AG04450 (cell line): ENCODE measurements at places on chromosomes 3 and 15.

DNA sequence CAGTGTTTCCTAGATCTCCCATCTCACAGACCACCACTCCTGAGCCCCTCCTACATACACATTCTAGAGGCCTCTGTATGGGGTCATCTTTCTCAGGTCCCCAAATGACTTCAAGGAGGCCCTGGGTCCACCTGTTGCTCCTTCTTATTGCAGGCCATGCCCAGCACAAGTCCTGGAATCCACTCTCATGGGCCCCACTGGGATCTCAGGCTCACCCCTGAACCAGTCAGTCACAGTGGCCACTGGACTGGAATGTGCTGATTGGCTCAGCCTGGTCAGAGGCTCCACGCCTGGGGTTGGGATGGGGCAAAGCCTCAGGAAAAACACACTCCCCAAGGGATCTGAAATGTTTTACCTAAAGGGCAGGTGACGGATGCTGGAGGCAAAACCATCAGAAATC, 55.7 kb downstream of the SPSB4 start:
- no peak for DNase-seq

DNA sequence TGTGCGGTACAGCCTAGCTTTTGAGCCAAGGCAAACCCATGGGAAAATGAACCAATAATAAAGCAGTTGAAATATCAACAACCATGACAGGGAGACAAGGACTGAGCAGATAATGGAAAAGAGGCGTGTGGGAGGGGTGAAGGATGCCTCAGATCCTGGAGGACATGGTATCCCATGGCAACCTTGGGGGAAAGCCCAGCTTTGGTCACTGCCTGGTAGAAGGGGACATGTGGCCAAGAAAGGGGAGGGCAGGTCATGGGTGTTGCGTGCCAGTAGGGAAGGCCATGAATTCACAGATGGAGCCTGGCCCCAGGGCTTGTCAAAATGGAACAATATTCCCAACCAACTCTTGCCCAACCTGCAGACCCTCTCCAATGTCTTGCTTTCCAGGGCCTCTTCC, 140.5 kb upstream of the SMAD3 start:
- no peak for DNase-seq

- DNase-seq, result no peak
Observed at GRCh38 chr3:125406070-125406469, 30.9 kb upstream of the ZNF148 start.

GRCh38 chr3:98985431-98985830, 83.9 kb upstream of the DCBLD2 start:
- no peak for DNase-seq

DNA sequence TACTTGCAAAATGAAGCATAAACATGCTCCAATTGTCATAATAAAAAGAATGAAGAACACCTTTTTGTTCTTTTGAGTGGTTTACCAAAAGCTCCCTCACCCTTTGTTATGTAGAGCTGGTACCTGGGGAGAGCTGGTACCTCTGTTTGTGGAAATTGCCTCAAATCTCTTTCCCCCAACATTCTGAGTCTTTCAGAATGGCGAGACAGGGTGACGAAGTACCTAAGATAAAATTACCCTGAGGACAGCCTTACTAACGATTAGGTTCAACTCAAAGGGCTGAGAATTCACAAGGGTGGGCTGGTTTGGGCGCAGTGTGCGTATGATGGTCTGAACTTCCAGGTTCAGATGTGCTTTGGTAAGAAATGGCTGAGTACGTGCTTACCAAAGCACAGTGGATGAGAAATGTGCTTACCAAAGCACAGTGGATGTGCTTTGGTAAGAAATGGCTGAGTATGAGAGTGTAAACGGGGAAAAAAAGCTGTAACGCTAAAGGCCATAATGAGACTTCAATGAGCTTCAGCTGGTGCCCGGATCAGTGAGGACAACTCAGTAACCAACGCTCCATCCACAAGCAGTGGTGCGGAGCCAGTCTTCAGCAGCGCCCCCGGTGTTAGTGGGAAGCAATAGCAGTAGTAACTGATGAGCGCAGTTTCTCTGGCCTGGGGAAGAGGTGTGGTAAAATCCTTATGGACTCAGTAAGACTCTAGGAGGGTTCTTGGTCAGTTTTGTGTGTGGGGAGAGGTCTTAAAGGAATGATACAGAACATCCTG, 72.3 kb upstream of the LRIG1 start:
- DNase-seq, result no peak

DNA sequence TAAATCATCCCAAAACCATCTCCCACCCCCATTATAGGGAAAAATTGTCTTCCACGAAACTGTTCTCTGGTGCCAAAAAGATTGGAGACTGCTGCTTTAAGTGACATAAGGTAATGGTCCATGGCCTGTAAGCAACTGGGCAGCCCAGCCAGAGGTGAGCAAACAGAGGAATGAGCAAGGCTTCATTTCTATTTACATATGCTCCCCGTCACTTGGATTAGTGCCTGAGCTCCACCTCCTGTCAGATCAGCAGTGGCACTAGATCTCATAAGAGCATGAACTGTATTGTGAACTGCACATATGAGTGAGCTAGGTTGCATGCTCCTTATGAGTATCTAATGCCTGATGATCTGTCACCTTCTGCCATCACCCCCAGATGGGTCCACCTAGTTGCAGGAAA, 1159.8 kb upstream of the ALCAM start:
- DNase-seq, result no peak

GRCh38 chr3:190269101-190269500, 53.1 kb downstream of the CLDN1 start:
- DNase-seq, result no peak

DNA sequence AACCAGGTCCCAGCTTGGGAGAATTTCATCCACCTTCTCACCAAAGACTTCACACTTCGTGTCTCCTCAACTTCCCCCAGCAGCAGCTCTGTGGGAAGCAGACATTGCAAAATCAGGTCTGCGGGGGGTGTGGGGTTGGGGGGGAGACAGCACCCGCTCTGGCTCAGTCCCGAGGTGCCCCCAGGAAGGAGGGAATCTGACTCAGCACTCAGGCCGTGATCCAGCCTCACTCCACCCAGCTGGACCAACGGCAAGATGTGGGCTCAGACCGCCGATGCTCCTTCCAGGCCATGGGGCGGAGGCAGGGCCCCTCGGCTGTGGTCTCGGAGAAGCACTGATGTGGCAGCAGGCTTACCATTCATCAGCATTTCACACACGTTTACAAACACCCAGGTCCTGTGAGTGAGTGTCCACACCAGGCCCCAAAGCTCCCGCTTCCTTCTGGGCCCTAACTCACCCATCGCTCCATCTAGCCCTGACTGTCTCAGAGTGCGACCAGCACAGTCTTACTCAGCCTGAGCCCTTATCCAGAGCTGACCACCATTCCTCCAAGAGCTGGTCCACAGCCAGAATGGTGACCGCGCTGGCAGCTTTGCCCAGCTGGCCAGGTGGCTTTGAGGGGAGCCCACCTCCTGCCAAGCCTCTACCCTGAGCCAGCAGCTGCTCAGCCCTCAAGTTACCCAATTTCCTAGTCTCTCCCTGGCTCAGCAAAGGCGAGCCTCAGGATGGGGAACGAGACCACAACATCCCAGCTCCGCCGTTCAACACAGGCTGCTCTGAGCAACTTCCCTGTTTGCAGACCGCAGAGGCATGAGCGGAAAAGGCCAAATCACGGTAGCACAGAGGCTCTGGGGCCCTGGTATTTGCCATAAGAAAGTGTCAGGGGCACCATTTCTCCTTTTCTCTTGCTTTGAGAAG, 3.3 kb downstream of the STAB1 start:
- no peak for DNase-seq

DNA sequence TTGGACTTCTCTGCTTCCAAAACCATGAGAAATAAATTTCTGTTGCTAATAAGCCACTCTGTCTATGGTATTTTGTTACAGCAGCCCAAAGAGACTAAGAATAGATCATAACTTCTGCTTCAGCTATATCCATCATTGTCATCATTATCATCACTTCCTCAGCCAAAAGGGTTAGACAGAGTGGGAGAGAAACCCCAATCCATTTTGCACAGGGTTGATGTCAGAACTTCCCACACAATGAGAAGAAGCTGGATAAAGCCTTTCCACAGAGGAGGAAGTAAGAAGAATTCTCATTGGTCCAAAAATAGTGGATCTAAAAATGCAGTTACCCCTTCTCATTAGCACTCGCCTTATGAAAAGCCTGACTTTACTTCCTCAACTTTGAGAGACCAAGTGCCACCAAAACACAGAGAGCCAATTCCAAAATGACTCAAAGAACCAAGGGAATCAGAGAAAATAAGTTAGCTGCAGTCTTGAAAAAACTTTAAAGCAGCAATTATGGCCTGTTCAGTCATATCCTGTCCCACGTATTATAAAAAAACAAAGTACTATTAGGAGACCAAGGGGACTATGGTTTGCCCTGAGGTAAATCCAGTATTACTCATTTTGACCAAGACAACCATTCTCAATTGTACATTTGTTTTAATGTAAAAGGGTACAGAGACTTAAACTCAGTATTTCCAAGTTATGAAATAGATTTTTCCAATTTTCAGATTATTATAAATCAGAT, 80.2 kb downstream of the WNT5A start:
- no peak for DNase-seq

DNA sequence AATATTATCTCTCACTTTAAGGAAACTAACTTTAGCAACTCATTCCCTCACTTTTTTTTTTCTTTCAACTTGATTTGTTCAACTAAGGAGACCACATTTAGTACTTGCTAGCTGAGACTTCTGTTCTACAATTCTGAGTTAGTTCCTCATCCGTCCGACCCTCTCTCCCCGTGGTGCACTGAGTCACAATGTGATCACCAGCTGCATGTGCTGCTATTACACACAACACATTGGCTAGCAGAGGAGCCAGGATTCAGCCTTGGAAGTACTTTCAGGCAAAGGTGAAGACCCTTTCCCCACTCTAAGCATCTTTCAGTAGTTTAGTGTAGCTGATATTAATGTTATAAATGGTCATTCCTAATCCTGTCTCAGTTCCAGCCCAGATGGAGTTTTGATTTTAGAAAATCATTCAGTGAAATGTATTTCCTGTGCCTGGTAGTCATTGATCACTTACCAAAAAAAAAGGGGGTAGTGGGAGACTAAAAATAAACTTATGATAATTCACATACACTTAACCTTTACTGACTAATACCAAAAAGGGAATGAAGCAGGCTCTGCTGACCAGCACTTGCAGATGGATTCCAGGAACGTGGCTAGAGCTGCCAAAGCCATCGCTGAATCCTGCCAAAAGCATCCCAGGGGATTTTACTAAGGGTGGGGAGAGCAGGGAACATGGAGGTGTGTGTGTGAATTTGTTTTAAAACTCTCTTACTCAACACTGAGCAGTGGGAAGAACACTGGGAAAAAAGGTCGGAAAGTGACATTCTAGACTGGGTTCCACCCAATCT, 424.8 kb downstream of the LPP start:
- peak; percentile 53 for DNase-seq

- no peak for DNase-seq
Observed at GRCh38 chr3:147513785-147514184, 104.6 kb downstream of the ZIC1 start.
